IMR-90 (cell line): ENCODE measurements at places on chromosomes 4 and X.

DNA sequence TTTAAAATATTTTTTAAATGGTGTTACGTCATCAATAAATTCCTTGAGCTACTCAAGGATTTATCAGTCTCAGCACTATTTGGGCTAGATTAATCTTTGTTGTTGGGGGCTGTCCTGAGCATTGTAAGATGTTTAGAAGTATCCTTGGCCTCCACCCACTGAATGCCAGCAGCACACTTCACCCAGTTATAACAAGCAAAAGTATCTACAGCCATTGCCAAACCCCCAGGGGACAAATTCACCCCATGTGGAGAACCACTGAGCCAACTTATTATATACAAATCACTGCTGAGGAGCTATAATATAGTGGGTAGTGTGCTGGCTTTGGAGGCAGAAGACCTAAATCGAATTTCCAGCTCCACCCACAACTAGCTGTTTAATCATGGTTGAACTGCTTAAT is 58.3 kb downstream of the ATP10D start:
- peak; percentile 23 for DNase-seq

GRCh38 chr4:7074426-7074825 is 6.6 kb upstream of the GRPEL1 start:
- DNase-seq: no peak

DNA sequence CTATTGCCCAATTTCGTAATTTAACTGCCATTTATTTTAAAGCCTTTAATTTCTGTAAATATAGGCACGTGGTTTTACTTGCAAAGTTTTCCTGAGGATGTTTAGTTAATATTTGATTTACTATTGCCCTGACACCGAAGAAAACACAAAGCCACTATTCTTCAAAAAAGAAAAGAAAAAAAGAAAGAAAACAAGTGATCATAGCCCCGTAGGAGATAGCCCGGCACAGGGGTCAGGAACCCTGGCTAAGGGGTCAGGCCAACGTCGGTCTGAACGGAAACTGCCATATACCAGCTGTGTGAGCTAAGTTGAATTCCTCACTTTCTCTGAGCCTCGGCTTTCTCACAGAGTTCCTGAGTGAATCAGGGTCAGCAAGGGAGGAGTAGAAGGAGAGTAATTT is 17.7 kb upstream of the LAMP2 start:
- DNase-seq: no peak

DNA sequence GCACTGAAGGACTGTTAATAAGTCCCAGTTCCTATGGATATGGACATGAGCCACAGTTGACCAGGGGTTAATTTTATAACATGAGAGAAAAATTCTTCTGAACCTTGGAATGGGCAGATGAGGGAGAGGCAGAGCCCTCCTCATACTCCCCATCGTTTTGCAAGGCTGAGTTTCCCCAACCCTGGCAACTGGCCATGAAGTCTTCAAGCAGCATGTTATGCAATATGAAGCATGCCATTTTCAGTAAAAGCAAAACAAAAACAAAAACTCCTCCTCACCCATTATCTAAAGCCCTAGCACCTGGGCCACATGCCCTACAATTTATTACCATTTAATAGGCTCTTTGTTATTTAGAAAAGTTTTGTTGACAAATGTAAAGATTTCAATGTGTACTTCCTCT is 64.5 kb downstream of the GPC4 start:
- DNase-seq: no peak

DNA sequence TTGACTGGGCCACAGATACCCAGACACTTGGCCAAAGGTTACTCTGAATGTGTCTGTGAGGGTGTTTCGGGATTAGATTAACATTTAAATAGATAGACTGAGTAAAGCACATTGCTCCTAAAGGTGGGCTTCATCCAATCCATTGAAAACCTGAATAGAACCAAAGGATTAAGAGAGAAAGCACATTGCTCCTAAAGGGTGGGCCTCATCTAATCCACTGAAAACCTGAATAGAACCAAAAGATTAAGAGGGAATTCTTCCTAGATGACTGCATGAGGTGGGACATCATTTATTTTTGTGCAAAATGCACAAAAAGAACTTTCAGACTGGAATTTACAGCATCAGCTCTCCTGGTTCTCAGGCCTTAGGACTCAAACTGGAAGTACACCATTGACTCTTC is 351.2 kb upstream of the PCDH10 start:
- no peak for DNase-seq
